PC-3 (cell line): ENCODE measurements at places on chromosomes 2 and 18. TPM values are rescaled to one million over a fixed set of nuclear protein-coding genes. Genes with fewer than 3 reads are reported as not detected.
A peak's percentile ranks its signal among the peaks of the same experiment; 100 is the strongest.

SLC40A1 gene
- total RNA-seq: 1.7 and 13.4 TPM in 2 replicates

CCDC93 gene
- total RNA-seq: 14.0 and 21.3 TPM in 2 replicates

VIT gene
- total RNA-seq: not detected in 2 replicates

CCDC121 gene
- total RNA-seq: 0.87 and 2.7 TPM in 2 replicates

ARL4C gene
- total RNA-seq: 19.9 and 21.7 TPM in 2 replicates

EPB41L5 gene
- total RNA-seq: 11.7 and 14.0 TPM in 2 replicates

GRCh38 chr2:130310881-130311280 is 31.8 kb upstream of the IMP4 start:
- H3K27me3 ChIP-seq: peaks cover 41% of the 10 kb centered on the region
- H3K36me3 ChIP-seq: no peaks in the 10 kb centered on the region
- H3K4me3 ChIP-seq: no peak overlapping the region
- no peak for DNase-seq

GRCh38 chr2:207423886-207424285 is 105.9 kb upstream of the CREB1 start:
- no peaks in the 10 kb centered on the region for H3K27me3 ChIP-seq
- H3K36me3 ChIP-seq: no peaks in the 10 kb centered on the region
- no peak overlapping the region for H3K4me3 ChIP-seq
- H3K4me1 ChIP-seq: peaks cover 6% of the 10 kb centered on the region; the same call in 1 of the 2 replicates
- DNase-seq: peak; percentile 23

DNA sequence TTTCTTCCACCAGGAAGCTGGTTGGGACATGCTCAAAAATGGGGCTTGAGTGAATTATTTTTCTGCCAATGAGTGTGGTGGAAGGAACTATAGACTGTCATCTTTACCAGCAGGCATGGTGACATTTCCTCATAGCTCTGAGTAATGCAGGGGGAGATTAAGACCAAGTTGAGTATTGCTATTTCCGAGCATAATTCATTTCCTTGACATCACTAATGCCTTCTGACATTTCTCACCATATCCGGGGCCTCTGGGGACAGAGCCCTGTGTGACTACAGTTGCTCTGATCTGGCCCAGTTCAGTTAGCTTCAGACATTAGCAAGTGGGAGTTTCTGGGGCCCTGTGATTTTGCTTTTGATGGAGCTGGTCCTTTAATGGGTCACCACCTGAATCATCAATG is 410.4 kb downstream of the MEIS1 start:
- no peak overlapping the region for H3K27ac ChIP-seq
- H3K4me1 ChIP-seq: peaks cover 9% of the 10 kb centered on the region
- DNase-seq: no peak
- H3K27me3 ChIP-seq: peaks cover 15% of the 10 kb centered on the region

DNA sequence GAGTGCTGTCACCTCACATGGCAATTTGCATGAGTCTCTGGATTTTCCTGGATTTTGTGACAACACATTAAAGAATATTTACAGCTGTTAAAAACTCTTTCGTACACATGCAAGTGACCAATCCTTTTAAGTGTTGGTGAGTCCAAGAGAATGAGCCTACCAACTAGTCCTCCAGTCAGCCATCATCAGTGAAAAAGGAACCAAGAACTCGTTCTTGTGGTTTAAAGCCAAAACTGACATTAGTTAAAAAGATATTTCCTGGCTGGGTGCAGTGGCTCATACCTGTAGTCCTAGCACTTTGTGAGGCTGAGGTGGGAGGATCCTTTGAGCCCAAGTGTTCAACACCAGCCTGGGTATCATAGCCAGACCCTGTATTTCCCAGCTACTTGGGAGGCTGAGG is 215.4 kb upstream of the ITGA4 start:
- H3K4me1 ChIP-seq: no peaks in the 10 kb centered on the region
- no peaks in the 10 kb centered on the region for H3K36me3 ChIP-seq
- no peak for DNase-seq
- no peak overlapping the region for H3K27ac ChIP-seq

- DNase-seq: peak; percentile 25
- peak overlapping the region; percentile 21 for H3K27ac ChIP-seq
- peaks cover 23% of the 10 kb centered on the region for H3K4me1 ChIP-seq
- H3K27me3 ChIP-seq: no peaks in the 10 kb centered on the region
- peak overlapping the region; percentile 91 for H3K4me3 ChIP-seq
These were observed 536 bp downstream of the VPS54 start for GRCh38 chr2:64018701-64019082.

DNA sequence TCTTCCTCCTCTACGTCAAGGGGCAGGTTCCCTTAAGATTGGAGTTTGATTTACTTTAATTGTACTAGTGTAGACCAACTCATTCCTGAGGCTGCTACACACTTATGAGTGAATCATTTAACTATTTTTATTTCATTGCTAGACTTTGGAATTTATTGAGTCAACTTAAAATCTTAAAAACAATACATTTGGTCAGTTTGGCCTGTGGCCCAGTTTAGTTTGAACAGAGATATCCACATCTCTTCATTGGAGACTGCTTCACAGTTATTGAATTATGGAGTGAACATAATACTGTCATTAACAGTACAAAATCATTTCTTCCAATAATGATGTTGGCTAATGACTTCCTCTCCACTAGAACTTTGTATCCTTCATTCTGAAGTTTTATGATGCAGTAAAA is 34.5 kb upstream of the STPG4 start:
- H3K36me3 ChIP-seq: no peaks in the 10 kb centered on the region
- H3K27ac ChIP-seq: peak overlapping the region; percentile 83
- peak overlapping the region; percentile 15; the same call in 1 of the 2 replicates for H3K4me3 ChIP-seq
- H3K4me1 ChIP-seq: peaks cover 56% of the 10 kb centered on the region

DNA sequence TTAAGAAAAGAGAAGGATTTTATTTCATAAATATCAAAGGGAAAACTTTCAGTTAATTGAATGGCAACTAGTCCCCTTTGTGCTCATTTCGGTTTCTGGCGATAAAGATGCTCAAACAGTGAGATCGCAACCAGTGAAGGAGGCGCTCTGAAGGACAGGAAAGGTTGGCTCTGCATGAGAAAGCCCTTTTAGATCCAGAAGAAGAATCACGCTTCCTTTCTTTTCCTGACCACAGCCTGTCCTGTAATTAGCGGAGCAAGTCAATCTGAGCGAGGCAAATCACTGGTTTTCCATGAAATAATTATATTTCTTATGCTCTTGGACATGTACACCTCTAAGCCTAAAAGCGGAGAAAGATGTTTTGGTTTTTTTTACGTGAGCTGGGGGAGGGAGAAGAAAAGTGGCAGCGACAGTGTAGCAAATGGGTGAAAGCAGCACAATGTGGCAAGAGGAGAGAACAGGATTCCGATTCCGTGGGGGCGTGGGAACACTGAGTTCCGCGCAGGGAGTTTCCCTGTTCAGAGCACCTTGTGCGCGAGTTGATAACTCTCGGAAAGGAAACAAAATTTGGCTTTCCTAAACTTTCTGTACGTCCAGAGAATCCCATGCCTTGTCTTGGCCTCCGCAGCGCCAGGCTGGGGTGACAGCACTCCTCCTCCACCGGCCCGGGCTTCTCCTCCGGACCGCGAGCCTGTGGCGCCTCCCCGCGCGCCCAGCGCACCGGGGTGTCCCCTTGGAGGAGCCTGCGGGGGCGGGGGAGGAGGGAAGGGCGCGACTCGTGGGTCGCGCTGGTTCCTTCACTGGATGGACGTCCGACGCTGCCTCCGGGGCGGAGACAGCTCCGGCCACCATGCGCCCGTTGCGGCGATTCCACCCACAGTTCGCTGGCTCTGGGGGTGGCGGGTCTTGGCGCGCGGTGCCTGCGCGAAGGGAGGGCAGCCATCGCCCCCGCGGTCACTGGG is 620 bp upstream of the SLC9A2 start:
- peak; percentile 43 for DNase-seq
- no peak overlapping the region for H3K27ac ChIP-seq
- peaks cover 18% of the 10 kb centered on the region; the same call in 1 of the 2 replicates for H3K4me1 ChIP-seq
- H3K4me3 ChIP-seq: peak overlapping the region; percentile 75
- H3K36me3 ChIP-seq: no peaks in the 10 kb centered on the region
- H3K27me3 ChIP-seq: 0 out of 2 replicates have a peak, but pooled peaks cover 10% of the 10 kb centered on the region

DNA sequence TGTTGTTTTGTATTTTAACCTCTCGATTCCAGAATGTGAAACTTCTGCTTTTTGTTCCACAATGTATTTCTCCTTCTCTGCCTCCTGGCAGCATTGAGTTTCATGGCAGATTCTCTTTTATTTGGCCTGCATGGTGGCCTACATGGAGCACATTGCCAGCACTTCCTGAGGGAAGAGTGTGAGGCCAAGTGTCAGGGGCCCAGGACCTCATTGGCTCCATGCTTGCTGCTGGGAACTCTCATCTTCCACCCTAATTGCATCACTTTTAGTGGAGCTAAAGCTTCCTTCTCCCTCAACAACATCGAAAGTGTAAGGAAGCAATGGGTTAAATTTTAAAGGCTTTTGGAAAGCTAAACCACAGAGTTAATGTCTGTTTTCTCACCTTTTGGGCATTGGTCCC is 9.5 kb downstream of the TRIB2 start:
- DNase-seq: no peak
- H3K4me3 ChIP-seq: no peak overlapping the region
- peaks cover 65% of the 10 kb centered on the region for H3K36me3 ChIP-seq
- no peak overlapping the region for H3K27ac ChIP-seq

- H3K36me3 ChIP-seq: no peaks in the 10 kb centered on the region
- H3K4me1 ChIP-seq: no peaks in the 10 kb centered on the region
- no peak overlapping the region for H3K4me3 ChIP-seq
- DNase-seq: no peak
- H3K27me3 ChIP-seq: no peaks in the 10 kb centered on the region
These were observed 22.4 kb upstream of the UGP2 start for GRCh38 chr2:63819256-63819655.

DNA sequence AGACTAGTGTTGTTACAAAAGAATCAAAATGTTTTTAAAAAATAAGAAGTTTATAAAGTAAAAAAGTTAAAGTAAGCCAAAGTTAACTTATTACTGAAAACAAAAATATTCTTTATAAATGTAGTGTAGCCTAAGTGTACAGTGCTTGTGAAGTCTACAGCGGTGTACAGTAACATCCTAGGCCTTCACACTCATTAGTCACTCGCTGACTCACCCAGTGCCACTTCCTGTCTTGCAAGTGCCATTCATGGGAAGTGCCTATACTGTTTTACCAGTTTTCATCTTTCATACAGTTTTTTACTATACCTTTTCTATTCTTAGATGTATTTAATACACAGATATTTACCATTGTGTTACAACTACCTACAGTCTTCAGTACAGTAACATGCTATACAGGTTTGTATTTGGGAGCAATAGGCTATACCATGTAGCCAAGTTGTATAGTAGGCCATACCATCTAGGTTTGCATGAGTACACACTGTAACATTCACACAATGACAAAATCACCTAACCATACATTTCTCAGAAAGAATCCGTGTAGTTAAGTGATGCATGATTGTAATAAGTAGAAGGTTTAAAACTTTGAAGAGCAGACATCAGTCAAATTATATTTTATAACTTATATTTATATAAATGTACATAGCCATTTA is 13.4 kb downstream of the SERPINB7 start:
- peaks cover 32% of the 10 kb centered on the region for H3K4me1 ChIP-seq
- no peak overlapping the region for H3K4me3 ChIP-seq
- H3K36me3 ChIP-seq: peaks cover 11% of the 10 kb centered on the region; the same call in 1 of the 2 replicates
- peak; percentile 96 for DNase-seq

GRCh38 chr2:190846746-190847145 is 33.9 kb upstream of the GLS start:
- H3K36me3 ChIP-seq: no peaks in the 10 kb centered on the region
- H3K27ac ChIP-seq: peak overlapping the region; percentile 99
- DNase-seq: peak; percentile 83
- no peaks in the 10 kb centered on the region for H3K27me3 ChIP-seq

- no peak overlapping the region for H3K4me3 ChIP-seq
- H3K36me3 ChIP-seq: no peaks in the 10 kb centered on the region
- no peaks in the 10 kb centered on the region for H3K4me1 ChIP-seq
- H3K27ac ChIP-seq: no peak overlapping the region
These were observed 107.2 kb upstream of the L3MBTL4 start for GRCh38 chr18:6521803-6522418.

DNA sequence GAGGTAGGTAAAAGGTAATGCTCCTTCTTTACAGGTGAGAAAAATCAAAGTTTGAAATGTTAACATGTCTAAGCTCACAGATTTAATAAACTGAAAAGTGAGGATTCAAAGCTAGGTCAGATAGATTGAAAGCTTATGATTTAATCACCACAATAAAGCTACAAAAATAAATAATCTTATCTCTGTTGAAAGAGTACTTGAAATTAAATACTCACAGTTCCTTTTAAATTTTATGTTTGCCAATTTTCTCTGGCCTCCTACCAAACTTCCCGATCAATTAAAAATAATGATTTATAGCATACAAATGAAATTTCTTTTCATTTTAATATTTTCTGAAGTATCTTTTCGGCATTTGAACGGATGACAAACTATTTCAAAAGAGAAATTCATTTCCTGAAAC is 77.3 kb downstream of the GAREM1 start:
- H3K4me3 ChIP-seq: no peak overlapping the region
- no peak overlapping the region for H3K27ac ChIP-seq
- no peaks in the 10 kb centered on the region for H3K36me3 ChIP-seq
- no peaks in the 10 kb centered on the region for H3K27me3 ChIP-seq

GRCh38 chr2:11344342-11344955 is at the start of gene ROCK2:
TSS of gene ROCK2 (minus strand) at chr2:11344636. CDS start at chr2:11344136, 500 bp downstream.
- peak within 1 kb of the TSS; percentile 95 for H3K4me3 ChIP-seq
- H3K27ac ChIP-seq: peak within 1 kb of the TSS; percentile 98
- H3K4me1 ChIP-seq: peaks cover 47% of the 10 kb centered on the region
- peak; percentile 80 for DNase-seq
- no peaks in the 10 kb centered on the region for H3K27me3 ChIP-seq

GRCh38 chr18:50826027-50826426 is 6.2 kb upstream of the MRO start:
- H3K4me1 ChIP-seq: peaks cover 4% of the 10 kb centered on the region; the same call in 1 of the 2 replicates
- DNase-seq: no peak
- no peaks in the 10 kb centered on the region for H3K27me3 ChIP-seq
- H3K27ac ChIP-seq: no peak overlapping the region
- H3K4me3 ChIP-seq: no peak overlapping the region
- no peaks in the 10 kb centered on the region for H3K36me3 ChIP-seq

DNA sequence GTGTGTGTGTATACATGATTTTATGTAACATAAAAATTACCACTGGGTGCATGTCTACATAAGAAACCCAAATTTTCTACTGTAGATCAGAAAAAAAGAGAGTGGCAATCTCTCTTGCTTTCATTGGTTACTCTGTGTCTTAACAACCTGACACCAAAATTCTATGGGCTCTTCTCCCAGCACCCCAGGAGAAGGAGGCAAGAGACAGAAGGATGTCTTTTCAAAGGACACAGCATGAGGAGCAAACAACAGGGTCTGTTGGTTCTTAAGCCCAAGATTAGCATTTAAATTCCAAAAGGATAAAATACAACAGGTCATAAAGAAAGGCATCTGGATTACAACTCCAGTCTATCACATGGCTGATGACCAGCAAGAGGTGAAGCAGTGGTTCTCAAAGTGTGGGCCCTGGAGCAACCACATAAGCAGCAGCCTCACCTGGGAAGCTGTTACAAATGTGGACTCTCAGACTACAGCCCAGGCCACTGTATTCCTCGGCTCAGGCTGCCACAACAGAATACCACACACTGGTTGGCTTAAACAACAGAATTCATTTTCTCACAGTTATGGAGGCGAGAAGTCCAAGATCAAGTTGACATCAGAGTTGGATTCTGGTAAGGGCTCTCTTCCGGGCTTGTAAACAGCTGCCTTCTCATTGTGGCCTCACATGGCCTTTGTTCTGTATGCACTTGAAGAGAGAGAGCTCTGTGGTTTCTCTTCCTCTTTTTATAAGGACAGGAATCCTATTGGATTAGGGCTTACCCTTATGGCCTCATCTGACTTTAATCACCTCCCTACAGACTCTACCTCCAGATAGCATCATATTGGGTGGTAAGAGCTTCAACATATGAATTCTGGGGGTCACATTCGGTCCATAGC is 79.8 kb upstream of the RNF152 start:
- no peaks in the 10 kb centered on the region for H3K36me3 ChIP-seq
- H3K4me3 ChIP-seq: no peak overlapping the region
- H3K27ac ChIP-seq: no peak overlapping the region
- no peaks in the 10 kb centered on the region for H3K27me3 ChIP-seq
- no peaks in the 10 kb centered on the region for H3K4me1 ChIP-seq
- no peak for DNase-seq
